ENCODE measurements at places on chromosomes 1 and 21.

GRCh38 chr1:20234788-20235535, 48.6 kb upstream of the PLA2G2C start:
- DNase-seq: no peak

- no peak for DNase-seq
Observed at GRCh38 chr1:117371441-117372151, 4.3 kb downstream of the MAN1A2 start.

GRCh38 chr1:30047576-30047975, 675.8 kb downstream of the MATN1 start:
- no peak for DNase-seq

- DNase-seq: no peak
Observed at GRCh38 chr1:235954306-235955283, 87.9 kb upstream of the LYST start.

DNA sequence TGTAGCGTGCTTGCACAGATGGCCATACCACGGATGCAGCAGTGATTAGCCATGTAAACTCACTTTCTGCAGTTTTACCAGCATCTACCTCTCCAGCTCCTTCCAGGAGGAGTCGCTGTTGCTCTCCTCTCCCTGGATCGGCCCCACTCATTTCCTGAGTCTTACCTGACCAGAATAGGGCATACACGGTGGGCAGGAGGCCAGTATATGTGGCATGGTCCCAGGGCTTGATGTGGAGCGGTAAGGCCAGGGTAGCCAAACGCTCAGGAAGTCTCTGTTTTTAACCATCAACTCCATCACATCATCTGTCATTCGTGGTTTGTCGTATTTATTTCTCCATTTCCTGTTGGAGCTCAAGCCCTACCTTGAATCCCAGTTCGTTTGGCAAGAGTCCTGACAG, 163.4 kb upstream of the USP24 start:
- peak; percentile 7 for DNase-seq

- DNase-seq: peak; percentile 17
Observed at GRCh38 chr1:233240829-233241682, 54.5 kb downstream of the PCNX2 start.

DNA sequence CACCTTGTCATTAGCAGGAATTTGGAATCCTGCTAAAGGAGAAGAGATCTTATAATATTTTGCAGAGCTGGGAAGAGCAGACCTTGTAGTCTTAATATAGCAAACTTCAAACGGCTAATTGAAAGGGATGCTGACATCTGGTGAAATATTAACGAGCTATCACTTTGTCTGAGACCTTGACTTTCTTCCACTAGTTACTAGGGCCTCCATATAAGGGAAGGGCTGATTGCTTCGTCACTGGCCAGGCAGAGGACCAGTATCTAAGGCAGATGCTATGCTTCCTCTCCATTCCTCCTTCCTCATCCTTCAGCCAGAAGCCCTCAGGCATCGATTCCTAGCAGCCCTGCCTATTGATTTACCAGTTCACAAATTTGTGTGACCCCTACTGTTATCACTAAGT, 6.0 kb upstream of the VTCN1 start:
- no peak for DNase-seq

GRCh38 chr1:152110860-152111514, 4.3 kb downstream of the TCHH start:
- DNase-seq: no peak

DNA sequence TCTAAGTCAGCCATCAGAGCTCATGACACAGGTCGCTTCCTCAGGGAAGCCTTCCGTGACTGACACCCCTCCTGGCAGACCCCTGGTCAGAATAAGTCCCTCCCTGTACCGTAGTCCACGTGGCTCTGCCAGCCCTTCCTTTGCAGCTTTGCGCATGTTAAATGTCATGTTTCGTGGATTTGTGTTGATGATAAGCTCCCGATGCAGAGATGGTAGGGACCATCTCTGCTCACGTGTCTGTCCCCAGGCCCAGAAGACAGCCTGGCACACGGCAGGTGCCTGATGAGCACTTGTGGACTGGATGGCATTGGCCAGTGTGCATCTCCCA, 75.9 kb downstream of the DHRS3 start:
- DNase-seq: no peak

DNA sequence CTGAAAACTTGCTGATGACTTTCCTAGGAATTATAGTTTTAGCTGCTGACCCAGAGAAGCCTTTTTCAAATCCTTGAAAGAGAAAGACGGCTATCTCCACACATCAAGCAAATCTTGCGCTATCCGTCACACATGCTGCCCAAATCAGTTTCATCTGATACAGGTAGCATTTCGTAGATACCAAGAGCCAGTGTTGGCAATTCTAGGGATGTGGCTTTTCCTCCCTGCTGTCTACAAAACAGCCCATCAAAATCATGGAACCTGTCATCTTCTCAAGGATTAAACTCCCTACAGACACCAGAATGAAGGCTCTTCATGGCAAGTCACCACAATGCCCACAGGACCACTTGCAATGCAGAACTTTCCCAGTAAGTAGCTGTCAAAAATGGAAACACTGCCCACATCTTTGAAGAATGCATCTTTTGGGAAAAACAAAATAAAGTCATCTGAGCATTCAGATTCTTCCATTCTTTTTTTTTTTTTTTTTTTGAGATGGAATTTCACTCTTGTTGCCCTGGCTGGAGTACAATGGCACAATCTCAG, 10.4 kb downstream of the STX6 start:
- no peak for DNase-seq

- DNase-seq: no peak
Observed at GRCh38 chr1:78165816-78166215, 120.0 kb downstream of the GIPC2 start.

DNA sequence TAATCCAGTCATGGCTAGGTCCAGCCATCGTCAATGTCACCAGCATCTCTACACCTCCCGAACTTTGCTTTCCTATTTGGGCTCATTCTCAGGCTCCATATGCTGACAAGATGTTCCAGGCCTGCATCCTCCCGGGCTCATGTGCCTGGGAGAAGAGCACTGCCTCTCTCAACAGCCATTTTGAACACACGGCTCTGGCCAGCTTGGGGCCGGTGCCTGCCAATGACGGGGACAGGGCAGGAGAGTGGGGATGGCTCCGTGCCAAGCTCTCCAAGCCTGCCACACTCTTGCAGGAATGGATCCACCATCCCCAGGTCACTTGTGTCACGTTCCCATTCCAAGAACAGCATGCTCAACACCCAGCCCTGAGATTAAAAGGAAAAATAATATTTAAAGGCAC, 61.4 kb upstream of the PAX7 start:
- no peak for DNase-seq

GRCh38 chr1:84086189-84086588, 57.9 kb upstream of the PRKACB start:
- DNase-seq: no peak

DNA sequence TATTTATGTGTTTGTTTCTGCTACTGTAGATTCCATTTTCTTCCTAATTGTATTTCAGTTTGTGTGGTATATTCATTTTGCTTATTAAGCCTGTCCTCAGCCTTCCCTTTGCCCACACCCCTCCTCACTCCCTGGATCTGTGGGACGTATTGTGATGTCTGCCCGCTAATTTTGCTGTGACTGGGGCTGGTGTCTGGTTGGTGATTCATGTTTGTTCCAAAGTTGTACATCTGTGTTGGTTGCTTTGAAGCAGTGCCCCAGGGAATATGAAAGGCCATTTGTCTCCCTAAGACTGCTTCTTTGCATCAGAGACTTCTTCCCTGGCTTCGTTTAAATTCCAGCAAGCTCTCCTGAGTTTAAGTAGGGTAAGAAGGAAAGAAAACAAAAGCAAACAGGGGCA, 289.5 kb upstream of the SGIP1 start:
- DNase-seq: no peak

GRCh38 chr1:82612986-82613385, 812.3 kb downstream of the ADGRL2 start:
- no peak for DNase-seq

DNA sequence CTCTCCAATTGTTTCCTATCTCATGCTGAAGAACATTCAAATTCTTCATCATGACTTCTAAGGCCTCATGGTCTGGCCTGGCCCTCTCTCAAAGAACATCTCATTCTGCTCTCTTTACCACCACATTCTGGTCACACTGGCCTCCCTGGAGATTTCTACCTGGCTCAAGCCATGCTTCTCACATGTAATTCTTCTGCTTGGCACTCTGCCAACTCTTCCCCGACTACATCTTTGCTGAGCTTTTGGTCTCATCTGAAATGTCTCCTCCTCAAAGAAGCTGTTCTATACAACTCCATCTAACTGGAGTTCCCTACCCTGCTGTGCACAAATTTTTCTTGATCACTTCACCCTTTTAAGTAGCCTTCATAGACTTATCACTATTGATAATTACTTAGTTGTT, 1.4 kb upstream of the TBX19 start:
- no peak for DNase-seq

GRCh38 chr1:113929750-113930498, 800 bp downstream of the HIPK1 start:
- DNase-seq: peak; percentile 31

DNA sequence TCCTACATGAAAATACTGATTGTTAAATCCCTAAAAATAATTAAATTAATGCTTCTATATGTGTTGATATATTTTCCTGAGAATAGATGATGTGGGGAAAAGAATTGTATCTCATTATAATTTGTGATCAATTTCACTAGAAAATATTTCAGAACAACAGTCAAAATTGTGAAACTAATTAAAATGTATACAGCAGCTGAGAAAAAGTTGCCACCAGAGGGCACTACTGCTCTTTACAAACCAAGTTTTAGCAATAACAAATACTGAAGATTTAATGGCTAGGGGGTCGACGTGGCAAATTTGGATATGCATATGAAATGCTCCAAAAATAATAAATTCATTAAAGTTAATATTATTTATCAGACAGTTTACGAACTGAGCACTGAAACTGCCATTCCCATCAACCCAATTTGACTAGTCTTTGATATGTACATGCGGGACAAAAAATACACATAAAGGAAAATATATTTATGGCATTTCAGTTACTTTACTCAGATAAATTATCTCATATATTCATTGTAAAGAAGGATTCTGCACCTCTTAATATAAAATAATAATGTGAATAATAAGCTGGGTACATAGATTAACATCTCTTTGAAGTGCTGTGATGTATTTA, 96.3 kb upstream of the TMPRSS15 start:
- peak; percentile 54 for DNase-seq

- no peak for DNase-seq
Observed at GRCh38 chr1:101253976-101254674, 17.3 kb downstream of the S1PR1 start.

DNA sequence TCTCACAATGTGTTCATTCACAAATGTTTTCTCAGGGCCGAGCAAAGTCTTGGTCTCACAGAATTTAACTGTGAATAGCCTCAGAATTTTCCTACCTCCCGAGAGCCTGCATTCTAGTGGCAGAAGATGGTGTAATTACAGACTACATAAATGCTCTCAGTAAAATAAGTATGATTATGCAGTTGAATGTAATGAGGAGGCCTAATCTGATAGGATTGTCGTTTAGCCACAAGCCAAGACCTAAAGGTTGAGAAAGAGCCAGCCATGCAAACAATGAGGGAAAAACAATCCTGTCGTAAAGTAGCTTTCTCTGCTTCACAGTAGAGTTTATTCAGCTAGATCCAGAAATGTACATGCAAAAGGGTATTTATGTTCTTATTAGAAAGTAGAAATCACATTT, 607.8 kb upstream of the B3GALT2 start:
- DNase-seq: no peak
